Cerebellum (tissue), 4 donors: ENCODE measurements at places on chromosomes 5 and 9. TPM values are rescaled to one million over a fixed set of nuclear protein-coding genes. Genes with fewer than 3 reads are reported as not detected.

DNA sequence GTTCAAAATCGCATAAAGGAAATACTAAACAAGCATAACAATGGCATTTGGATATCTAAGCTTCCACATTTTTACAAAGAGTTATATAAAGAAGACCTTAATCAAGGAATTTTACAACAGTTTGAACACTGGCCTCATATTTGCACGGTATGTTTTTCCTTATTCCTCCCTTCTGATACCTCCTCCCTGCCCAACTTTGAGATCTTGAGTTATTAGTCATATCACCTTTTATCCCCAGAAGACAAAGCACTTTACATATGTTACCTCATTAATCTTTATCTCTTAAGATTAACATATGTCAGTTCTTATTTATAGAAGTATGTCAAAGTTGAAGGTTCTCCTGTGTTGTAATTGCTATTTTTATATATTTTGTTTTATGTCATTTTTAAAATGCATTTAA lies 29.8 kb downstream of the TDRD7 start:
- DNase-seq = no peak

Gene BRINP1
- 35.4 TPM for total RNA-seq

Gene IFNA14
- not detected for total RNA-seq

DNA sequence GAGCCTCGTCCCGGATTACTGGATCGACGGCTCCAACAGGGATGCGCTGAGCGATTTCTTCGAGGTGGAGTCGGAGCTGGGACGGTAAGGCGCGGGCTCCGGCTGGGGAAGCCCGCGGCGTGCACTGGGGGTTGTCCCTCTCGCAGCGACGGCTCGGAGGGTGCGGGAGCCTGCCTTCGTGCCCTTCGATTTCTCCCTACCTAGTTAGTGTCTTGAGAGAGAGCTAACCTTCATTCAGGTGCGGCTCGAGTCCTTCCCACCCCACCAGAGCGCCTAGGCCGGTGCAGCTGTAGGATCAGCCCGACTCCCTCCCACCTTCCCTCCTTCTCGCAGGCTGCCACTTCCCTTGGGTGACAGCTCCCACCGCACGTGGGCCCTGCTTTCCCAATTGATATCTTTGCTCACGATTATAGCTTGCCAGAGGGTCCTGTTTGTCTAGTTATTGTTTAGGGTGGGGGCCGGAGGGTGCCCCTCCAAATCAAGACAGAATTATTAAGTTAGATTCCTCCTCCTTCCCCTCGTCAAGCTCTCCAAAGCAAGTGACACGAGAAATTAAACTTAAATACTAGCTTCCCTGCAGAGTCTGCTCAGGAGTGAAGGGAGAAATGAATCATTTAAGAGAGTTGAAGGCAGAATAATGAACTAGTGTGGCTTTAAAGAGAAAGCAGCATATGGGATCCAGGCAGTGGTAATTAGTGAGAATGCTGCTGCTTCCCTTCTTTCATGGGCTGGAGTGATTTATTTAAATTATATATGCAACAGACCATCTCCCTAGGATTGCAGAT lies 569 bp downstream of the CAMK4 start:
- DNase-seq = no peak

- no peak for DNase-seq
Measured at GRCh38 chr9:136944212-136944518, 373 bp downstream of the FBXW5 start.

DNA sequence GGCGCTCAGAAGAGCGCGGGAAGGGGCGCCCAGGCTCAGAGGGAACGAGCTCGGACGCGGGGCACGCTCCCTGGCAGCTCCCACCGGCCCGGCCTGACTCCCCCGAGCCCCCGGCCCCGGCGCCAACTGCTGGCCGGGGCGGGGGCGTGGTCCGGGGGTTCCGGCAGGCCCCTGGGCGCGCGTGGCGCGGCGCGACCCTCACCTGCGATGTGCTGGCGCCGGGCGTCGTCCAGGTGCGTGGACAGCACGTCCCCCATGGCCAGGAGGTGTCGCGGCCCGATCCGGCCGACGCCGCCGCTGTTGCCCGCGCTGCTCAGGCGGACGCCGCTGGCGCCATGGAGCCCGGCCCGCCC lies 43.5 kb upstream of the STXBP1 start:
- DNase-seq = no peak

Gene TSSK1B
- 0.73 TPM for total RNA-seq

- no peak for DNase-seq
Measured at GRCh38 chr9:115328677-115329076, 210.7 kb upstream of the TNC start.

Gene HAVCR2
- total RNA-seq = 4.5 TPM

GRCh38 chr5:151738125-151738848 lies 20.1 kb downstream of the ATOX1 start:
- DNase-seq = no peak

Gene SLC6A3
- 0.18 TPM for total RNA-seq

DNA sequence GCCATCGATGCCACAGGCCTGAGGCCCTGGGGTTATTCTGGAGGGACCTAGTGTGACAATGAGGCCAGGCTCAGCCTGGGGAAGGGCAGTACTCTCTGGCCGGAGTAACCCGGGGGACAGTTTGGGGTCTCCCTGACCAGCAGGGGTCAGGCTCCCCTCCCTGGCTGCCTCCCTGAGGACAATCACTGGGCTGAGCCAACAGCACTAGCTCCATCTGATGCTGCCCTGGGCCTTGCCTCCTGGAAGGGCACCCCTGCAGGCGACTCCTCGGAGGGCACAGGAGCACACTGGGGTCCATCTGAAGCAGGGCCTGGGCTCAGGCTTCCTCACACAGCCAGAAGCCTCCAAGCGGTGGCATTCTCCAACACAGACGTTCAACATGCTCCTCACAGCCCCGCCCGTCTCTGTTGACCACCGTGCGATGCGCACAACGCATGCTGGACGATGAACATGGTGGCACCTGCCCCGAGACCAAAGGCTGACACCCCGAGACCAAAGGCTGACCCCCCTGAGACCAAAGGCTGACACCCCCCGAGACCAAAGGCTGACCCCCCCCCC lies 68.3 kb downstream of the ADAMTS2 start:
- no peak for DNase-seq

- DNase-seq = no peak
Measured at GRCh38 chr5:44506561-44506960, 117.3 kb upstream of the FGF10 start.

Gene IFNA2
- not detected for total RNA-seq

GRCh38 chr5:90944116-90944515 lies 385.5 kb downstream of the ADGRV1 start:
- no peak for DNase-seq

DNA sequence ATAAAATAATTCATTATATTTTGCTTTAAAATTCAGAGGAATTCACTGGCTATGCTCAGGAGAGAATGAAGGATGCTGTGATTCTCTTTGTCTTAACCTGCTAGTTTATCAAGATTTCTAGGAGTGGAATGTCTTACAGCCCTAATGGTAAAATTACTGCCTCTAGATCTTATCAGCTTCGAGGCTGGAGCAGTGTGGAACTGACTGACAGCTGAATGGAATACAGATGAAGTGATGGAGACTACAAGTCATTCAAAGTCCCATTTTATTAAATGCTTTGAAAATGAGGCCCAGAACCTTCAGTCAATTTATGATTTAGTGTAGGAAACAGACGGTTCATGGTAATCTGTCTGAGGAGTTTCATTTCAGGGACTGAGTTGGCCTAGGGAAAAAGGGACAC lies 202.1 kb downstream of the RFX3 start:
- no peak for DNase-seq

DNA sequence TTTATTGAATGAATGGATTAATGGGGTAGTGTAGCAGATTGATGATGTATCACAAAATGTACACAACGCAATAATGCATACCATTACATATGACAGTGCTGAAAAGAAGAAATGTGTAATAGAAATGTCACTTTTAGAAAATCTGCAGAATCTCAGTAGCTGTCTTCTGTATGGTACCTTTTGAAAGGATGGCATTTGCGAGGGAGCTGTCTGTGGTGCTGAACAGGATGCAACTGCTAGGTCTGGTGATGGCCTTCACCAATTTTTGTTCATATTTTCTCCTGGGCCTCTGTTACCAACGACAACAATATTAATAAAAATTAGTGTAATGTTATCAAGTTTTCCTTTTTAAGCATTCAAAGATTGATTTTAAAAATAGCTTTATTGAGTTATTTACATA lies 36.2 kb upstream of the OTULIN start:
- DNase-seq = no peak

GRCh38 chr9:4604678-4605095 lies 57.4 kb upstream of the PLPP6 start:
- peak; percentile 63 for DNase-seq

- no peak for DNase-seq
Measured at GRCh38 chr9:109997682-109998081, 210.3 kb downstream of the C9orf152 start.

Gene CDH9
- total RNA-seq = 16.0 TPM

DNA sequence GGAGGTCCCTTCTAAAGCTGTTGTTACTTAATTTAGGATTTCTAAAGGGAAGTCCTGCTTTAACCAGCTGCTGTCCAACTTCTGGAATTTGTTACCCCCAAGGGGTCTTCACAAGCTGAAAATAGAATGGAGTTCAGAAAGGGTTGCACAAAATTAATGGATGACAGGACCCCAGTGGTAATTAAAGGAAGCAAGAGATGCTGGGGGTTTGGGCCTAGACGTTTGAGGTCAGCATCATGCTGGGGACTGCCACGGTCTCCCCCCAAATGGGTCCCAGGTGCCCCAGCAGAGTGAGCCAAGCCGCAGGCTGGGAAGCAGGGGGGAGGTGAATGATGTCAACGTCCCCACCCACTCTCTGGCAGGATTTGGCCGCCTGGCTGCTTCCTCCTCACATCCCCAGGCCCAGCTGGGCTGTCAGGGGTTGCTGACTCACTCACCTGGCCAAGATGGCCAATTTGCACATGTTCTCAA lies 97.5 kb upstream of the ARAP3 start:
- peak; percentile 52 for DNase-seq

Gene FOXD4L5
- total RNA-seq = 0.64 TPM

Gene SPEF2
- total RNA-seq = 31.2 TPM
